ENCODE measurements at places on chromosomes 16 and 17. TPM values are rescaled to one million over a fixed set of nuclear protein-coding genes. Genes with fewer than 3 reads are reported as not detected.

DNA sequence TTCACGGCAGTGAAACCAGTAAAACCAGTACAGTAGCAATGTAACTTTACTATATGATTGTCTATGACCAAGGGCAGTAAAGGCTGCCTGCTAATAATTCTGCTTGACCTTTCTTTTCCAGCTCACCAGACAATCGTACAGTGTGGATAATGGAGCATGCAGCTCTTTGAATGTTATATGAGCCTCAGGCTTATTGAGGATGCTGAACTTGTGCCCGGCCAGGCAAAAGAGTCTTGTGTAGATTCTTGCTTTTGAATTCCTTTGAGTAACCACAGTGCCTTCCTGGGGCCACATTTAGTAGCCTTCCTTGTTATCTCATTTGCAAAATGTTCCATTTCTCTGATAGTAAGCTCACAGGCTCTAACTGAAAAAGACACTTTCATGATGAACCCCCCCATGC is 131.8 kb downstream of the CDH11 start:
- DNase-seq: no peak

Gene CEMP1
- not detected for polyA plus RNA-seq

DNA sequence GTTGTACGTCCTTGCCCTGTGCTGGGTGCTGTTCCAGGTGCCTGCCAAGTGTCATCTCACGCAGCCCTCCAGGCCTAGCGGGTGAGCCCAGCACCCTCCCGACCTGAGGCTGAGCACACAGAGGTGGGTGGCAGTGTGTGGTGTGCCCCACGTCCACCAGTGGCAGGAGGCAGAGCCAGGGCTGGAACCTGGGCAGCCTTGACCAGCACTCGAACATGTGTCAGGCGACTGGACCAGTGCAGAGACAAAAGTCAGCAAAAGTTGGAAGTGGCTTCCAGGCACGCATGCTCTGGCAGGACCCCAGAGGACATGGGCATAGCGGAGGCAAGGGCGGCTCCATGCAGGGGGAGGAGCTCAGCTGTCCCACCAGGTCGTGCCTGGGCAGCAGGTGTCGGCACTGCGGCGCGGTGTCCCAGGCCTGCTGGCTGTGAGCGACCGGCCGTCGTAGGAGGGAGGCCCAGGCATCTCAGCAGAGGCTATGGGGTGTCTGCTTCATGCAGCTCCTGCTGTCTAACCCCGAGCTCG is 35.8 kb downstream of the COX4I1 start:
- DNase-seq: no peak

Gene NEURL4
- polyA plus RNA-seq: 32.8 TPM

Gene SPNS2
- polyA plus RNA-seq: 0.48 TPM

DNA sequence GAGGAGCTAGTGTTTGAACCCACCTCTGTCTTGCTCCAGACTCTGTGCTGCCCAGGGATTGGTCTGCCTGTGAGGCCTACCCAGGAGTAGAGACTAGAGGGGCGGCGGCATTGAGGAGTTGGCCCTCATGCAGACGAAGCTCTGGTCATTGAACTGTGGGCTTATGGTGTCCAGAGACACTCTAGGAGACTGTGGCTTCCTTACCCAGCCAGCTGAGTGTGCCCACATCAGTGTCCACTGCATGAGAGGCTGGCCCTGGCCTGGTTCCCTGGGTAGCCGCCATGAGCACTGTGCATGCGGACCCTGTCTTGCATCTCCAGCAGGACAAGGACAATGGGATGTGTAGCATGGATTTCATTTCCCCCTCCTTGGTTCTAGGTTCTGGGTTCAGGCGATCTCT is 14.0 kb downstream of the SGSM2 start:
- DNase-seq: no peak

DNA sequence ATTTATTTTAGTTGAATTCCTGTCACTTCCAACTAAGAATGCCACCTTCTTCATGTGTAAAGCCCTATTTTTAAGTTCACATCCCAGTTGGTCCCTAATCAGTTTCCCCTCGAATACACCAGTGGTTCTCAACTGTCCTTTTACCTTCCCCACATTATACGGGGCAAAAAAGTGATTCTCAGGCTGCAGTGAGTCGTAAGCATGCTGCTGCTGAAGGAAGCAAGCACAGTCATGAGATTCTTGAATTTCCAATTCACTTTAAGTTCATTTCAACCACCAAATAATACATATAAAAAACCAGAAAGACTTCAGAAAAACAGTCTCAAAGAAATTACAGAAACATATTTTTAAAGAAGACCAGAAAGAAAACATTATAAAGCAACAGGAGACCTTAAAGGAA is 47.9 kb downstream of the UBE2G1 start:
- no peak for DNase-seq

DNA sequence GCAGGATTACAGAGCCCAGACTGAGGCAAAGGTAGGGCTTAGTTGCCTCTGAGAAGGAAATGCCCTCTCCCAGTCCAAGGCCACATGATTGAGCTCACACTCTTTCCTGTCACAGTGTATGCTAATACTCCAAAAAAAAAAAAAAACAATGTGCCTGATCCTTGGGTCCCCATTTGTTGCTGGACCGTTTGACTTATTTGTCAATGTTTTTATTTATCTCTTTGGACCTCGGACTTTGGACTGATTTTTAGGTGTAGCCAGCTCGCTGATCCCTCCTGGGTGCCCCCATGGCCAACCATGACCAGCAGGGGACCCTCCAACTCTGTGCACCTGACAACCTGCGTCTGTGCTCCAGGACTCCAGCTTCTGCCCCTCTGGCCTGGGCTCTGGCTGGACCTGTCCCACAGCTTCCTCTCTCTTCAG is 622 bp upstream of the CCL16 start:
- no peak for DNase-seq

- DNase-seq: peak; percentile 23
Measured at GRCh38 chr17:13030459-13031300, 12.9 kb upstream of the ELAC2 start.

- no peak for DNase-seq
Measured at GRCh38 chr16:3716831-3717234, 491 bp downstream of the TRAP1 start.

- DNase-seq: no peak
Measured at GRCh38 chr16:57579361-57579665, 36.9 kb downstream of the ADGRG5 start.

GRCh38 chr16:759110-759910 is 1.2 kb upstream of the MSLN start:
- no peak for DNase-seq

DNA sequence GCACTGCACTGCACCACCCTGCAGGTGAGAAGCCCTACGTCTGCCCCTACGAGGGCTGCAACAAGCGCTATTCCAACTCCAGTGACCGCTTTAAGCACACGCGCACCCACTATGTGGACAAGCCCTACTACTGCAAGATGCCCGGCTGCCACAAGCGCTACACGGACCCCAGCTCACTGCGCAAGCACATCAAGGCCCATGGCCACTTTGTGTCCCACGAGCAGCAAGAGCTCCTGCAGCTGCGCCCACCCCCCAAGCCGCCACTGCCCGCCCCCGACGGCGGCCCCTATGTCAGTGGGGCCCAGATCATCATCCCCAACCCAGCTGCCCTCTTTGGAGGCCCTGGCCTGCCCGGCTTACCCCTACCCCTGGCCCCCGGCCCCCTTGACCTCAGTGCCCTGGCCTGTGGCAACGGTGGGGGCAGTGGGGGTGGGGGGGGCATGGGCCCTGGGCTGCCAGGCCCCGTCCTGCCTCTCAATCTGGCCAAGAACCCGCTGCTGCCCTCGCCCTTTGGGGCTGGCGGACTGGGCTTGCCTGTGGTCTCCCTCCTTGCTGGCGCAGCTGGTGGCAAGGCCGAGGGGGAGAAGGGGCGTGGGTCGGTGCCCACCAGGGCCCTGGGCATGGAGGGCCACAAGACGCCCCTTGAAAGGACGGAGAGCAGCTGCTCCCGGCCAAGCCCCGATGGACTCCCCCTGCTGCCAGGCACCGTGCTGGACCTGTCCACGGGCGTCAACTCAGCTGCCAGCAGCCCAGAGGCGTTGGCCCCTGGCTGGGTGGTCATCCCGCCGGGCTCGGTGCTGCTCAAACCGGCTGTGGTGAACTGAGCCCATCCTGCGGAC is 14.2 kb downstream of the PAM16 start:
- no peak for DNase-seq

DNA sequence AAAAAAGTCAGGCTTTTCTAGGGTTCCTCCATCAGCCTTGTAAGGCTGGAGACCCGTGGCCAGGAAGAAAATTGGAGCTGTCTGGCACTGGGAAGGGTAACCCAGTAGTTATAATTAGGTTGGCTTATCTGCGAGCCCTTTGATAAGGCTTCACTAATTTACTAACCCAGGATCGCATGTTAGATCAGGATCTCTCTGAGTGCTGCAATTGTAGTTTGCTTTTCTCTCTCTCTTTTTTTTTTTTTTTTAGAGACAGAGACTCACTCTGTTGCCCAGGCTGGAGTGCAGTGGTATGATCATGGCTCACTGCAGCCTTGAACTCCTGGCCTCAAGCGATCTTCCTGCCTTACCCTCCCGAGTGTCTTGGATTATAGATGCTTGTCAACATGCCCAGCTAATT is 17.0 kb downstream of the ABCC1 start:
- DNase-seq: no peak

Data from ovary (tissue), 10 donors.